Posterior vena cava (tissue), 2 donors: ENCODE measurements at places on chromosomes 6 and 20.

DNA sequence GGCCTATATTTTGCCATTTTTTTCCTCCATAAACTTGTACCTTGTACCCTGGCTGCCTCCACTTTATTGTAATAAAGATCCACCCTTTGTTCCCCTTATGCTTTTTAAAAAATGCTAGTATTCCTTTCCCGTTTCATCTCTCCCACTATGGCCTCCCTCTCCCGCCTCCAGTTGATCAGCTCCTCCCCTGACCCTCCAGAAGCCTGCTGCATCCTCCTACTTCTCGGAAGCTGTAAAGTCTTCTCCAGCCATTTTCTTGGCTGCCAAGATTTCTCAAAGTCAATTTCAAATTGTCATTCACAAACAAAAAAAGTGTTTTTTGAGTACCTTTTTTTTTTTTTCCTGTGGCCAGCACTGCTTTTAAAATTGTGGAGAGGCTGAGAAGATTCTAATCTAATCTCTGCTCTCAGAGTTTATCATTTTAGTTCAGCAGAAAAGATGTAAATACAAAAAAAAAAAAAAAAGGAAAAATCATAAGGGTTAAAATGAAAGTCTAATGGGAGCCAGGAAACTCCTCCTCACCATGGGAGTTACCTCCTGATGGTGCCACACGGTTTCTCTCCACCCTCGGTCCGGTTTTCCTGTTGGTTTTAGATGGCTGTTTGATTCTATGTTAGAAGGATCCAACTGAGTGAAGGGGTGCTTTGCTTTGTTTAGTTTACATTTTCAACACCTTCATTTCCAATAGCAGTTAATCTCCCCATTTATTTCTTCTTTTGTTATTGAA is 103.0 kb upstream of the KCNK16 start:
- no peak for DNase-seq

- no peak for DNase-seq
Measured at GRCh38 chr20:37991908-37992307, 41.3 kb downstream of the TTI1 start.

DNA sequence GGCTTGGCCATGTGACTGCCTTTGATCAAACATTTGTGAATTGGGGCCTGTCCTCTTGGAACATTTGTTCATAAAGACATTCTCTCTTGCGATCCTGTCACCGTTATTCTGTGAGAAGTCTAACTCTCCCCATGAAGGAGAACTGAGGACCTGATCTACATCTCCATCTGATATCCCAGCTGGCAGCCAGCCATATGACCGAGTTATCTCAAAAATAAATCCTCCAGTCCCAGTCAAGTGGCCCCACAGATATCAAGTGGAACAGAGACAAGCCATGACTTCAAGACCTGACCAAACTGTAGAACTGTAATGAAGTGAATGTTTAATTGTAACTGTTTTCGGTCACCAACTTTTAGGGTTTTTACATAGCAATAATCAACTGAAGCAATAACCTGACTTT is 25.7 kb downstream of the SNX3 start:
- DNase-seq: no peak

- no peak for DNase-seq
Measured at GRCh38 chr6:33372526-33373123, 19.0 kb upstream of the KIFC1 start.

DNA sequence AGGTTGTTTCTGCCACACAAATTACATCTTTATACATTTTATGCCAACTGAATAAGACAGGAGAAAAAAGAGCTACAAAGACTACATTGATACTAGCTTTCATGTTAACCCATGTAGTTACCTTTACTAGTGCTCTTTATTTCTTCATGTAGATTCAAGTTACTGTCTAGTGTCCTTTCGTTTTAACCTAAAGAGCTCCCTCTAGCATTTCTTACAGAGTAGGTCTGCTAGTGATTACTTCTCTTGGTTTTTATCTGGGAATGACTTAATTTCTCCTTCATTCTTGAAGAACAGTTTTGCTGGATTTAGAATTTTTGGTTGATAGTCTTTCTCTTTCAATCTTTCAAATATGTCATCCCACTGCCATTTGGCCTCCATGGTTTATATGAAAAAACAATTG is 21.2 kb upstream of the NOP56 start:
- no peak for DNase-seq

DNA sequence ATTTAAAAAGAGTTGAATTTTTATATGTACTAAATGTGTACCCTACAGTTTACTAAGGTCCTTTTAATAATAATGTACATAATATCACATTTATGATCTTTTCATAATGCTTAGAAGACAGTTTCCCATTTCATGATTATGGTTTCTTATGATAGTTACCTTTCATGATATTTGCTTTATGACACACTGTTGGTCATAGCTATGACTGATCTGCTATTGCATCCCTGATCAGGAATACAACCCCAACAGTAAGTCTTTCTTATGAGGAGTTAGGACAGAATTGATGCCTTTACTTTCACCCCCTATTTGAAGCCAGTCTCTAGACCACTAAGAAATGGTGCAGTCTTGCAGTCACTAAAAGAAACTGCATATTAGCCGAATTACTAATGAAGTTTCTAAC is 31.0 kb downstream of the LCA5 start:
- no peak for DNase-seq

GRCh38 chr6:88890860-88891845 is 72.3 kb downstream of the RNGTT start:
- no peak for DNase-seq

DNA sequence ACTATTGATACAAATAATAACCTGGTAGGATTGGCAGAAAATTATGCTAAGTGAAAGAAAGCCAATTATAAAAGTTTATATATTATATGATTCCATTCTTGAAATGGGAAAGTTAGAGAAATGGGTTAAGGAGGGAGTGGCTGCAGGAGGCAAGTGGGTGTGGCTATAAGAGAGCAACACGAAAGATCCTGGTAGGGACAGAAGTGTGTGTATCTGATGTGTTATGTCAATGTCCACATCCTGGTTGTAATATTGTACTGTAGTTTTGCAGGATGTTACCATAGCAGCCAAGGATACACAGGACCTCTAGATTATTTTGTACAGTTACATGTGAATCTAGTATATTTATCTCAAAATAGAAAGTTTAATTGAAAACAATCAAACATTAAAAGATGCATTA is 46.8 kb downstream of the SNX5 start:
- DNase-seq: no peak

- DNase-seq: no peak
Measured at GRCh38 chr20:59992526-59993084, 34.4 kb downstream of the CDH26 start.

DNA sequence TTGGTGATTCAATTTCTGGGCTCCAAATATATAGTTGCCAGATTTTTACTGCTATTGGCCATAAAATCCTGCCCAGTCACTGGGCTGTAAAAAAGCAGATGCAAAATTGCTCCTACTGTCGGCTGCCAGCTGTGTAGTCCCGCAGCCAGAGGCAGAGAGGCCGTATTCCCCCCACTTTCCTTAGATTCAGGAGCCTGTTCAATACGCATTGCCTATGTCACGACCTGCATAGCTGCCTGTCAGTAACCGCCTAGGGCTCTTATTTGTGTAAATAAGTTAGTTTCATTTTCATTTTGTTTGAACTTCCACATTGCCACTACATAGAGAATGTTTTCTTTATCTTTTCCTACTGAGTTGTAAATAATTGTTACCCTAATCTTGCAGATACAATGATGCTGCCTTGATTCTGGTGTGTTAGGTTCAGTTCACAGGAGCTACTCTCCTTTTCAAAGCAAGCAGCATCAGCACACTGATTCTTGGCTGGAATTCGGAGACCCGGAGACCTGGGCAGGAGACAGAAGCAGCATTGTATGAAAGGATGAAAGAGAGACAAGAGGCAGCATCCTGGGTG is 46.0 kb upstream of the UST start:
- no peak for DNase-seq

- no peak for DNase-seq
Measured at GRCh38 chr6:160027931-160028330, 59.0 kb downstream of the IGF2R start.

DNA sequence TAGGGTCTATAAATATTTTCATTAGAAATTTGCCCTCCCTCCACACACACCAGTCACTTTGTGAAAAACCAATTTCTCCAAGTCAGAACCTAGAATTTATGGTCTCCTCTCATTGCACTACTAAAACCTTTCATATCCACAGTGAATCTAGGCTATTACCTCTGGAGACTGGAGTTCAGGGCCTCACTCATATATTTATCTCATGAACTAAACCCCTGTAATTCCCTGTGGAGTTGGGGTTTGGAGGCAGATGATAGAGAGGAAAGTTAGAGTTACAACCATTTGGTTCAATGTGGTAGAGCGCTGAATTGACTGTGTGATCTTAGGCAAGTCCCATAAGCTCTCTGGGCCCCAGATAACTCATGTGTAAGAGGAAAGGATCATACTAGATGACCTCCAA is 18.2 kb upstream of the CEP85L start:
- DNase-seq: no peak

DNA sequence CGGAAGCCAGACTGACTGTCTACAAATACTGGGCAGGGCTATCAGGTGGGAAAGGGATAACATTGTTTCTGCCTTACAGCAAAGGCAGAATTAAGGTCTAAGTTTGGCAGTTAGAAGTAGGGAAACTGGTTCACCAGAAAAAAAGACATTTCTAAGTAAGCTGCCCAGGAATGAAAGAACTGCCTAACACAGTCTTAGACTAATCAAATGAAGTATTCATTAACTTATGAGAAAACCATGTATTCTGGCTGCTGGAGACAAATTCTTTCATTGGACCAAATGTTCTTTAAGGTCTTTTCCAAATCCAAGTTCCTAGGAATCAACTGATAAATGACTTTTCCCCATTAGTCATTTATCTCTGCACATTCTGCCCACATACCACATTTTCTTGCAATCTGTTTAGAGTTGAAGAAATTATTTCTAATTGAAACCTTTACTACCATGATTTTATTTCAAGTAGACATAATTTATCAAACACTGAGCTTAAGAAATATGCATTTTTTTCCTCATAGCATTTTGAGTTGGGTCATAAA is 120.3 kb upstream of the OGFRL1 start:
- no peak for DNase-seq

GRCh38 chr20:63864545-63864977 is 509 bp upstream of the TPD52L2 start:
- no peak for DNase-seq

DNA sequence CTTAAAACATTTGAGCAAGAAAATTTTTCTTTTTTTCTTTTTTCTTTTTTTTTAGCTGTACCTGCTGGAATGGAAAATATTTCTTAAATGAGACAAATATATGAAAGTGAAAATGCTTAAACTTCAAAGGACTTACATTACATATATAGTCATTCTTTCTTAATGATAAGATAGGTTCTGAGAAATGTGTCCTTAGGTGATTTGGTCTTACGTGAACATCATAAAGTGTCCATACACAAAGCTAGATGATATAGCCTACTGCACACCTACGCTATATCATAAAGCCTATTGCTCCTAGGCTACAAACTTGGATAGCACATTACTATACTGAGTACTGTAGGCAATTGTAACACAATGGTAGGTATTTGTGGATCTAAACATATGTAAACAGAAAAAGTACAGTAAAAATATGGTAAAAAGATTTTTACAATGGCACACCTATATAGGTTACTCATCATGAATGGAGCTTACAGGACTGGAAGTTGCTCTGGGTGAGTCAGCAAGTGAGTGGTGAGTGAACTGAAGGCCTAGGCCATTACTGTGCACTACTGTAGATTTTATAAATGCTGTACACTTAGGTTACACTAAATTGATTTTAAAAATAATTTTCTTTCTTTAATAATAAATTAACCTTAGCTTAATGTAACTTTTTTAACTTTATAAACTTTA is 54.6 kb downstream of the RPP21 start:
- DNase-seq: no peak

GRCh38 chr6:137657351-137657911 is 163.2 kb upstream of the OLIG3 start:
- no peak for DNase-seq

DNA sequence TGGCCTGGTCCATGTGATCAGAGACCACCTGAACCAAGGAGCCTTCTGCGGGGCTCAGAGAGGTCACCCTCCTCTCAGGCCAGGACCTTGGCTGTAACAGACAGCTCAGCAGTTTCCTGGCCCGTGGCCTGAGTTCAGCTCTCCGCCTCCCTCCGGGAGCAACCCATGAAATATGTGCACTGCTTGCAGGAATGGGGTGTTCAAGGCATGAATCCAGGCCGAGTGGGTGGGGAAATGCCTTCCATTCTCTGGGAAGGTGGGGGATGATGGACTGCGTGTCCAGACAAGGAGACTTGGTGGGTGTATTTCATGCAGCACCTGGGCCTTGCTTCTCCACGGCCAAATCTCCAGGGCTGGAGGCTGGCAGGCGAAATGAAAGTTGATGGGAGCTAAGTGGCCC is 46.0 kb downstream of the SIRPA start:
- peak; percentile 87 for DNase-seq

GRCh38 chr6:169069356-169069755 is 184.3 kb downstream of the THBS2 start:
- no peak for DNase-seq

GRCh38 chr20:57596998-57597939 is 23.0 kb downstream of the ZBP1 start:
- peak; percentile 91 for DNase-seq

GRCh38 chr6:73742433-73742832 is 46.4 kb downstream of the CD109 start:
- DNase-seq: no peak

- no peak for DNase-seq
Measured at GRCh38 chr6:49252901-49253300, 210.2 kb downstream of the MMUT start.

- DNase-seq: no peak
Measured at GRCh38 chr20:54131675-54132611, 41.8 kb downstream of the CYP24A1 start.

GRCh38 chr6:35161776-35162607 is 20.9 kb upstream of the TCP11 start:
- no peak for DNase-seq

DNA sequence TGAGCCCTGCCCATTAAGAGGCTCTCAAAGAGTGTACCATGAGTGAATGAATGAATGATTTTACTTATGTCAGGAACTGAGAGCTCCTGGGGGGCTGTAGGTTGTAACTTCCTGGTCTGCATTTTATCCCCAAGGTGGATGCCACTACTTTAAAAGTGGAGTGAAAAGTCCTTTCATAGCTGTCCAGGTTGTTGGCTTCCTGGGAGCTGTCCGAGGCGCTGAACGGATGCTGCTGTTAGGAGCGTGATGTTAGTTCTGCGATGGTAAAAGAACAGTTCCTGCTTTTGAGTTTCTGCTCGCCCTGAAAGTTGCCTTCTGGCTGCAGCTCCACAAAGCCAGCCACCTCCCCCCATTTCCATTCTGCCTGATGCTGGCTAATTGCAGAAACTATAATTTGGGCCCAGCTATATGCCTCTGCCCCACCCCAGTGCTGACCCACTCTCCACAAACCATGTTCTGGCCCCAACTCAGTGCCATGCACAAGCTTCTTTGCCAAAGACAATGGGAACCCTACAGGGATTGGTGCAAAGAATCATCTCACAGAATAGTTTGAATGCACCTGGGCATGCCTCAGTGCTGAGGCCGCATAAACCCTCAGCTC is 330.9 kb upstream of the CDH4 start:
- DNase-seq: no peak

DNA sequence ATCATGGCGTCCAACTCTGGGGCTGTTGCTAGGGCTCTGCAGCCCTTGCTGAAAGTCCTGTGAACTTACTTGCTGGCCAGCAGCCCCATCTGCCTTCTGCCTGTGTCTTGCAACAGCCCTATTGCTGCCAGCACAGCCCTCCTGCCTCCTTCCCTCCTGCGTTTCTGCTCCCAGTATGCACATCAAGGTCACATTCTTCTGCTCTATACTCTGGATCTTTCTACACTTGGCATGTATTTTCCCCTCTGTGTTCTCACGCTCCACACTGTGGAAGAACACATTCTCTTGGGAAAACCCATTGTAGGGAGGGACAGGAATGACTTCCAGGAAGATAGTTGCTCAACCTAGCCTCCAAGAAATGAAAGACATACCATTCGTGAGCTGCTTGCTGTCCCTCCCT is 80.9 kb upstream of the PHACTR2 start:
- peak; percentile 84 for DNase-seq
